ENCODE measurements at places on chromosomes 7 and 10.

DNA sequence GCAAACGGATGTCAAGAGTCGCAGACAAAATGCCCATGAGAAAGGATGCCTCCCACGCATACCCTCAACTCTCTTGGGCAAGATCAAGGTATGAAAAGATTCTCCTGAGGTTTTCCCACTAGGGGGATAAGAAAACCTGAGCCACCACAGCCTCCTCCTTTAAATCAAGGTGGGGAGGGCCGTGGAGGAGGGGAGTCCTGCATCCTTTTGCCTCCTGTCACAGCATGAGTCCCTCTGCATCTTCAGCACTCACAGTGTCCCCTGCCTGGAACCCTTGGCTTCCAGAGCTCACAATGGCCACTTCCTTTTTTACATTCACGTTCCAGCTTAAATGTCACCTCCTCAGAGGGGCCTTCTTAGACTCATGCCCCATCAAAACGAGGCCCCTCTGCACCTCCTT is 207.6 kb downstream of the GLI3 start:
- no peak for DNase-seq

- DNase-seq: no peak
Observed at GRCh38 chr7:133121175-133121844, 39.4 kb upstream of the CHCHD3 start.

GRCh38 chr7:76315364-76315763 is 12.9 kb downstream of the HSPB1 start:
- no peak for DNase-seq

DNA sequence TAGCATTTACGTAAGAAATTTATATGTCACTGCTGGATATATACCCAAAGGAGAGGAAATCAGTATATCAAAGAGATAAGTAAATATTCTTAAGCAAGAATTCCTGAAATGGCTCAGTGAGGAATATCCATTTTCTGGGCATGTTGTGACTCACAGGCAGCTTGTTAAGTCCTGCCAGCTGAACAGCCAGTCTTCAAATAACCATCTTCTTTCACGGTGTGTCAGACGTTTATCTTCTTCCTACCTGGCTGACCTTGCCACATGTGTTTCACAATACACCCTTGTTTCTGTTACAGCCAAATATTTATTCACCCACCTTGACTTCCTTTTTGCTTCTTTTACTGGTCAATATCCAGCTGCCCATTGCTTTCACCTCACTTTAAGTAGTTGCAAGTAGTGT is 648.1 kb downstream of the ANKRD7 start:
- DNase-seq: no peak

- no peak for DNase-seq
Observed at GRCh38 chr10:58780476-58780875, 267.8 kb downstream of the BICC1 start.

- no peak for DNase-seq
Observed at GRCh38 chr10:132452216-132452650, 55.2 kb downstream of the PWWP2B start.

DNA sequence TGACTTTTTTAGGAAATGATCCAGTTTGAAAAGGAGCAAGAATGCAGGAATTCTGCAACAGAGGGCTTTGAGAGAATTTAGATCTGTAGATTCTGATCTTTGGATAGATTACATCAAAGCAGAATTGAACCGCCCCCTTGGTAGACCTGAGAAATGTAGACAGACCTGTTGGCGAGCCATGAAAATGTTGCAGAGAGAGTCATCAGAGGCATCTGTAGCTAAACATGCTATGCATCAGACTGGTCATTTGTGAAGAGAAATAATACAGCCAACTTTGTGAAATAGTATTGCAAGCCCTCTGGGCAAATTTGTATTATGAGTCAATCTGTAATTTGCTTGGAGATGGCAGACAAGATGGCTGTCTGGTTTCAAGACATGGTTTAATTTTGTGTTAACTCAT is 4.3 kb upstream of the C1GALT1 start:
- DNase-seq: no peak
